ENCODE measurements at places on chromosomes 4 and X. TPM values are rescaled to one million over a fixed set of nuclear protein-coding genes. Genes with fewer than 3 reads are reported as not detected.

The STEEP1 gene
- 22.2 TPM for total RNA-seq

GRCh38 chr4:162392946-162393345, 229.1 kb upstream of the FSTL5 start:
- no peak for DNase-seq

The TLR1 gene
- total RNA-seq, result 7.7 TPM

DNA sequence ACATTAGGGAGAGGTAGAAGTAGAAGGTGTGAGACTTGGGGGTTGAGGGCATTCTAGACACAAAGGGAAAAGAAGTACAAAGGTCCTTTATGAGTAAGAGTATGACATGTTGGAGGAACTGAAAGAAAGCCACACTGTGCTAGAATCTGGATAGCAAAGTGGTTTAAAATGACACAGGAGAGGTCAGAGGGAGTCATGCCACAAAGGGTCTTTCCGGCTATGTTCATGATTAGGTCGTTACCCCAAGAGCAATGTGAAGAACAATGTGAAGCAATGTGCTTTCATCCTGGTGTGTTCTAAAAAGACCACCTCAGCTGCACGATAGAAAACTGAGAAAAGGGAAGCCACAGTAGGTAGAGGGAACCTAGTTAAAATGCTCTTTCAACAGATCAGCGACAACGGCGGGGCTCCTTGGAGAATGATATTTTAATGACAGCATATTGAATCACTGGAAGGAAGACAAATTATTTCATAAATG, 29.2 kb downstream of the SMIM14 start:
- no peak for DNase-seq

- DNase-seq, result no peak
Measured at GRCh38 chr4:73679836-73680235, 59.6 kb upstream of the RASSF6 start.

DNA sequence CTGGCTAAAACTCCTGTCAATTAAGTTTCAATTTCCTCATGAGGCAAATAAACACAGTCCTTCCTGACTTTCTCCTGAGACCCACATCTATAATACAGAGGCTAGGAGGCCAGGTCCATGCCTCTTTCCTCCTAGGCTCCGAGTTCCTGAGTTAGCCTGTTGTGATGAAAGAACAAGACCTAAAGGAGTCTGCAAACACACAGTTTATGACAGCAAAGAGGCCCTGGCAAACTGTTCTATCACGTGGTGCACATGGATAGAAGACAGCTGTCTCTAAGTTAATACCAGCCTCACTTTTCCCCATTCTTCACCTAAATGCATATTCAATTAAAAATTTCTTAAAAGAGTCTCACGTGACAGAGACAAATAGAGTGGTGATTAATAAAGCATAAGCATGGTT, 145.2 kb downstream of the TET2 start:
- DNase-seq, result peak; percentile 41

DNA sequence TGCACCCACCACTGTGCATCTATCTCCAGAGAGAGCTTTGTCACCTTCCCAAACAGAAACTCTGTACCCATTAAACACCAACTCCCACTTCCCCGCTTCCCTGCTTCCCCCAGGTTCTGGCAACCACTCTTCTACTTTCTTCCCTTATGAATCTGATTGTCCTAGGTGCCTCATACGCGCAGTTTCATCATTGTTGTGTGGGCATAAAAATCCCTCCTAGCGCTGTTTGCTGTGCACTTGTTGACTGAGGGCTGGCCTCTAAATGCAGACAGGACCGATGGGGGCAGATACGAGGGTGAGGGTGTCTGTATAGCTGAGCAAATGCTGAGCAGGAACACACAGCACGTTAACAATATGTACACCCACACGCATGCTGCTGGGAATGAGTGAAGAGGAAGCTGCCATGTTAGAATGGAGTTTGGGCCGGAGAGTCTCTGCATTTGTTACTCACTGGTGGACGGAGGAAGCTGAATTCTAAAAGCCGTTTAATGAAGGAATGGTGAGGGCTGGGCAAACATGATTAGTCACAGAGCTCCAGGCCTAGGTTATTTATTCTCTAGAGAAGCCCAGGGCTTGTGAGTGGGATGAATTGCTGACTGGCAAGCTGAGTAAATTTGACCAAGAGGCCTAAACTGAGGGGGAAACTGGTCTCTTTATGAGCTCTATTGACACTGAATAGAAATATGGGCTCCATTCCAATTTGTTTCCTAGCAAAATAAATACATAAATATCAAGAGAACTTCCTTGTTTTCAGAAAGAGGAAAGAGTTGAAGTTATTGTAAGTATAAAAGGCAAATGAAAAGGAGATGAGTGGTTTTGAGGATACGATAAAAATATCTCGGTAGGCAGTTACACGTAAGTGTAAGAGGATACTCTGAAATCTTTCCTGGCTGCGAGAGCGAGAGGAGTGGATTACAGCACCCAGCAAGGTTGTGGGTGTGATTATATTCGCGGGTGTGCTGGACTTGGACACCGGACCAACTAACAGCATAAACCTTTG, 95.9 kb upstream of the RPS6KA3 start:
- peak; percentile 34 for DNase-seq

The NUDT10 gene
- 2.9 TPM for total RNA-seq

The P2RY8 gene
- 2.0 TPM for total RNA-seq

GRCh38 chr4:111781611-111782010, 363.6 kb upstream of the FAM241A start:
- DNase-seq, result no peak

- no peak for DNase-seq
Measured at GRCh38 chrX:44451056-44451455, 91.6 kb downstream of the FUNDC1 start.

The CLTRN gene
- total RNA-seq, result 0.41 TPM
